ENCODE measurements at places on chromosomes 4 and X. TPM values are rescaled to one million over a fixed set of nuclear protein-coding genes. Genes with fewer than 3 reads are reported as not detected.

- no peak overlapping the region for H3K27ac ChIP-seq
- peaks cover 2% of the 10 kb centered on the region for H3K36me3 ChIP-seq
- no peak overlapping the region for H3K4me3 ChIP-seq
Measured at GRCh38 chrX:133918361-133918771, 67.0 kb downstream of the GPC3 start.

The CSAG1 gene
- not detected for total RNA-seq

- no peak overlapping the region for H3K4me3 ChIP-seq
- no peak for DNase-seq
- no peaks in the 10 kb centered on the region for H3K4me1 ChIP-seq
Measured at GRCh38 chr4:60992037-60992436, 208.1 kb upstream of the ADGRL3 start.

The C4orf51 gene
- not detected for total RNA-seq

DNA sequence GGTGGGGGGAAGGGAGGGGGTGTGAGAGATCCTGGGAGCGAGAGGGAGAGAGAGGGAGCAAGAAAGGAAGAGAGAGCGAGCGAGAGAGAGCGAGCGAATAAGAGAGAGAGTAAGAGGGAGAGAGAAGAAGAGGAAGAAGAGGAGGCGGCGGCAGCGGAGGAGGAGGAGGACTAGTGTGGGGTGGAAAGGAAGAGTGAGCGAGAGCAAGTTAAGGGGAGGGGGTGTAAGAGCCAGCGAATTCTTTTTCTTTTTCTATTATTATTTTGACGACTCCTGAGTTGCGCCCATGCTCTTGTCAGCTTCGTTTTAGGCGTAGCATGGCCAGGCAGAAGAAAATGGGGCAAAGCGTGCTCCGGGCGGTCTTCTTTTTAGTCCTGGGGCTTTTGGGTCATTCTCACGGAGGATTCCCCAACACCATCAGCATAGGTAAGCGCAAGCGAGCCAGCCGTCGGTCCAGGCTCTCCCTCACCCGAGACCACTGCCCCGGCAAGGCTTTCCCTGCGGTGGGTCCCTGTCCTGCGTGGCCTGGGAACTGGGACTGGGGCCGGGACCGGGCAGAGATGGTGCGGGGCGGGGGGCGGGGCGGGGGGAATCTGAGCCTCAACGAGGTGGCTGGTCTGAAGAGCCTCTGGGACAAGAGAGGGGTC is at the start of gene GRIA3:
Gene GRIA3 (plus strand): TSS at position 60 of the 647 bp plus-strand sequence. CDS start 258 bp downstream, at position 318.
- H3K27ac ChIP-seq, result no peak within 1 kb of the TSS
- DNase-seq, result peak; percentile 30
- H3K36me3 ChIP-seq, result no peaks in the 10 kb centered on the region
- H3K4me3 ChIP-seq, result no peak within 1 kb of the TSS

The KLHL8 gene
- 23.1 TPM for total RNA-seq

GRCh38 chr4:69104719-69105275 is 8.5 kb downstream of the UGT2B7 start:
- H3K4me1 ChIP-seq, result no peaks in the 10 kb centered on the region
- H3K36me3 ChIP-seq, result no peaks in the 10 kb centered on the region
- no peak for DNase-seq
- H3K27ac ChIP-seq, result no peak overlapping the region
- H3K27me3 ChIP-seq, result no peaks in the 10 kb centered on the region

The TFE3 gene
- total RNA-seq, result 28.4 TPM

The CXorf65 gene
- not detected for total RNA-seq

The GPC3 gene
- 270 TPM for total RNA-seq

The CYLC1 gene
- total RNA-seq, result not detected

DNA sequence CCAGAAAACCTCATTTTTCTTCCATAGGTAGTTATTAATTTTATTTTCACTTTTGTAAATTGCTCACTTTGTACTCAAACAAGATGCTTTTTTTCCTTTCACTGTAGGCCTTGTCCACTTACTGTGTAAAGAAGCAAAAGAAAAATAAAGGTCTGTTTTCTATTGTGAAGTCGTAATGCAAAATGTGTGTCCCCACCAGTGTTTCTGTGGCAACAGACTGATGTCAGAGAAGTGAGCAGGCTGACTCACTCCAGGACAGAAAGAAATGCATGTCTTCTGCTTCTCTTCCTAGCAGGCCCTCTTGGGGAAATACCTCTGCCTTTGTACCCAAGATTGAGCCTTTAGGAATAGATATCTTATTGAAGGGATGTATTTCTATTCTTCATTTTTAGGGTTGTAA is 30.3 kb downstream of the INPP4B start:
- no peaks in the 10 kb centered on the region for H3K27me3 ChIP-seq
- no peaks in the 10 kb centered on the region for H3K4me1 ChIP-seq
- no peak overlapping the region for H3K27ac ChIP-seq
- no peaks in the 10 kb centered on the region for H3K36me3 ChIP-seq

GRCh38 chr4:113445286-113445685 is 316.3 kb downstream of the CAMK2D start:
- no peak overlapping the region for H3K4me3 ChIP-seq
- peaks cover 17% of the 10 kb centered on the region for H3K4me1 ChIP-seq
- peak overlapping the region; percentile 83 for H3K27ac ChIP-seq
- DNase-seq, result peak; percentile 46
- no peaks in the 10 kb centered on the region for H3K27me3 ChIP-seq

DNA sequence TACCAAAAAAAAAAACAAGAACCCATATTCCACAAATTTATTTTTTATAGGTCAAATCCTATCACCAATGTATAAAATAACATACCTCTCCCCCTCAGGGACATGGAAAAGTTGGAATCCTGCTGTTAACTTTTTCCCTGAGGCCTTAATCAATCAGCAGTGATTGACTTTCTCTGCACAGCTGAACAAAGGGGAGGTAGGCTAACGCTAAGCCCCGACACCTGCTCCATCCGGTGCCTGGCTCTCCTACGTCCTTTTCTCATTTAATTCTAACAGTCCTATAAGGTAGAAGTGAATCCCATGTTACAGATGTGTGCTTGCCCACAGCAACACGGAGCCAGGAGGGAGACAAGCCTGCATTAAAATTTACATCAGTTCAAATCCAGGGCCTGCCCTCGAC is 2.8 kb downstream of the CENPU start:
- H3K36me3 ChIP-seq, result peaks cover 25% of the 10 kb centered on the region
- H3K27me3 ChIP-seq, result no peaks in the 10 kb centered on the region
- H3K27ac ChIP-seq, result no peak overlapping the region

- no peaks in the 10 kb centered on the region for H3K27me3 ChIP-seq
- DNase-seq, result peak; percentile 48
- H3K27ac ChIP-seq, result peak overlapping the region; percentile 46
- H3K4me1 ChIP-seq, result no peaks in the 10 kb centered on the region
- H3K4me3 ChIP-seq, result no peak overlapping the region
- H3K36me3 ChIP-seq, result peaks cover 11% of the 10 kb centered on the region
Measured at GRCh38 chr4:145887241-145887991, 51.2 kb downstream of the ZNF827 start.

DNA sequence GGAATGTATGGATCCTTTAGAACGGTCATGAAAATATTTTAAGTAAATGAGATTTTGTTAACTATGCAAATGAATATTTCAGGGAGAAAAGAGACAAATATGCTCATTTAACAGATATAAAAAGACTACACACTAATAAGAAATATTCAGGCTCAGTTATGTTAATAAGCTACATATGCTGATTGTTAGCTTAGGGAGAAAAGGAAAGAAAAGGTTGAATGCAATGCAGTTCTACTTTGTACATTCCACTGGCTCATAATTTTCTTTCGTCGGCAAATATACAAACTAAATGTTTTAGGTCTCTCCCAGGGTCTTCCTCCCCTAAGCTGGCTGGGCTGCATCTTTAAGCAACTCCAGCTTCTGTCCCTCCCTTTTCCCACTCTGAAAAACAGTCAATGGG is 2.7 kb upstream of the RTL3 start:
- DNase-seq, result no peak
- no peaks in the 10 kb centered on the region for H3K4me1 ChIP-seq
- H3K27me3 ChIP-seq, result no peaks in the 10 kb centered on the region

GRCh38 chr4:1055721-1056590 is 44.5 kb downstream of the FGFRL1 start:
- no peak for DNase-seq
- H3K27ac ChIP-seq, result no peak overlapping the region
- H3K27me3 ChIP-seq, result peaks cover 45% of the 10 kb centered on the region
- H3K36me3 ChIP-seq, result no peaks in the 10 kb centered on the region
- no peak overlapping the region for H3K4me3 ChIP-seq

DNA sequence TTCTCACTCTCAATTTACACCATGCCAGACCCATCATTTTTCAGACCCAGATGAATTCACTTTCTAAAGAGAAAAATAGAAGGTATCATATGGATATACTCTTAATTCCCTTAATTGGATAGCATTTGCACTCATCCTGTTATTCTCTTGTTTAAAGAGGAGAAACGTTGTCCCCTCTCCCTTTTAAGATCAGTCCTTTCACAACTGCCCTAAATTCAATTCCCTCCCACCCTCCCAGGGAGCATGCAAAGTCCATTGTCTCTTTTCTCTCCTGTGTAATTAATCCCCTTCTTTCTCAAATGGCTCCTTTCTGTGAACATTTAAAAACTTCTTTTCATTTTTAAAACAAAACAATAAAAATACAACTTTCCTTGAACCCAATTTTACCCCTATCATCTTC is 124.7 kb upstream of the TLL1 start:
- no peaks in the 10 kb centered on the region for H3K36me3 ChIP-seq
- H3K4me3 ChIP-seq, result no peak overlapping the region
- H3K27ac ChIP-seq, result no peak overlapping the region
- DNase-seq, result no peak

The CXCL8 gene
- total RNA-seq, result 100 TPM

DNA sequence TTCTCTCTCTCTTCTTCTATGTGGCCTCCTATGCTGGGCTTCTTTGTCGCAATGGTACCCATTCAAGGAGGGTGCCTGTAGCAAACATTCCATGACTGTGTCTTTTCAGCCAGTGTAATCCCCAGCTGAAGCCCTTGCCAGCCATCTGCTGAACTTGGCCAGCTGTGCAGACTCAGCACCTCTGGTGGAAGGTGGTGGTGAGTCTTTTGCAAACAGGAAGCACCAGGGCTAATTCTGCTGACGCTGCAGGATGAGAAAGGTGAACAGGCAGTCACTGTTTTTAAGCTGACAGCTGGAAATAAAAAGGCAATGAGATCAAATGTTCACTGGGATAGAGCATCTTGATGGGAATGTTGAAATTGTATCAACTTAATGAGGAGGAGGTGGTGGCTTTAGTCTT is 298.7 kb upstream of the CLNK start:
- peak; percentile 32 for DNase-seq
- H3K27ac ChIP-seq, result no peak overlapping the region
- no peaks in the 10 kb centered on the region for H3K36me3 ChIP-seq
- H3K4me1 ChIP-seq, result peaks cover 3% of the 10 kb centered on the region
- H3K27me3 ChIP-seq, result no peaks in the 10 kb centered on the region
- H3K4me3 ChIP-seq, result no peak overlapping the region

The UGT2B15 gene
- total RNA-seq, result 0.15 TPM

The TSPAN7 gene
- total RNA-seq, result 40.7 TPM

GRCh38 chr4:5660185-5660584 is 48.2 kb downstream of the EVC2 start:
- no peak overlapping the region for H3K27ac ChIP-seq
- no peaks in the 10 kb centered on the region for H3K27me3 ChIP-seq
- peaks cover 26% of the 10 kb centered on the region for H3K36me3 ChIP-seq
- no peak for DNase-seq

DNA sequence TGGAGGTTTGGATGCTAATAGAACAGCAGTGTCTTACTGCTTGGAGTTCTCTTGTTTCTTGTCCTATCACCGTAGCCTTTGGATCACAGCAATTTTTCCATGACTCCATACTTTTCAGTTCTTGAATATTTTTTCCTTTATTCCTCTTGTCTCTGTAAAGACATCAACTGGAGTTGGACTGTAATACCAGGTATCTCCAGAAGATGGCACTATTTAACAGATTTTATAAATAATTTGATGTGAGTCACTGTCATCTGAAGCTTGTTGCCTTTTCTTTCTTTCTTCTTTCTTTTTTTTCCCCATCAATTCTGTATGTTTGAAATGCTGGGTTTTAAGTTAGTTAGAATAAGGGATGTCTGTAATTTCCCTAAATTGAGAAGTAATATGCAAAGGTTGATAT is 24.1 kb downstream of the HPRT1 start:
- no peak overlapping the region for H3K4me3 ChIP-seq
- H3K27ac ChIP-seq, result no peak overlapping the region
- H3K27me3 ChIP-seq, result no peaks in the 10 kb centered on the region
- no peaks in the 10 kb centered on the region for H3K36me3 ChIP-seq
- DNase-seq, result no peak

DNA sequence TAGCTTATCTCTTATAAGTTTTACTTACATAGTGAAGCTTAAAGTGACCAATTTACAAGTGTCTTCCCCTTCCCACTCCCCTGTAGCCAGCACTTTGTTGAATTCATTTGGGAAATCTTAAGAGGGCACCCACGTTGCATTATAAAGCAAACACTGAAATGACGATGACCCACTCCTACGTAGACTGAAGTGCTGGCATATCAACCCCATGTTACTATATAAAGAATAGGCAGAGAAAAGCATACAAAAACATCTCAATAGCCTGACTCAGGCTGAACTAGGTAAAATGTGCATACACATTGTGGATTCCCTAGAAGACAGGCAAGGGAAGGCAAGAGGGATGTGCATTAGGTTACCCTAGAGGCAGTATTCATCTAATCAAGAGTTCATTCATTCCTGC is 313.4 kb downstream of the TENM3 start:
- H3K36me3 ChIP-seq, result no peaks in the 10 kb centered on the region
- H3K27ac ChIP-seq, result no peak overlapping the region
- peaks cover 16% of the 10 kb centered on the region for H3K4me1 ChIP-seq

The MCTS1 gene
- 22.6 TPM for total RNA-seq

The TSPAN5 gene
- total RNA-seq, result 8.8 TPM

DNA sequence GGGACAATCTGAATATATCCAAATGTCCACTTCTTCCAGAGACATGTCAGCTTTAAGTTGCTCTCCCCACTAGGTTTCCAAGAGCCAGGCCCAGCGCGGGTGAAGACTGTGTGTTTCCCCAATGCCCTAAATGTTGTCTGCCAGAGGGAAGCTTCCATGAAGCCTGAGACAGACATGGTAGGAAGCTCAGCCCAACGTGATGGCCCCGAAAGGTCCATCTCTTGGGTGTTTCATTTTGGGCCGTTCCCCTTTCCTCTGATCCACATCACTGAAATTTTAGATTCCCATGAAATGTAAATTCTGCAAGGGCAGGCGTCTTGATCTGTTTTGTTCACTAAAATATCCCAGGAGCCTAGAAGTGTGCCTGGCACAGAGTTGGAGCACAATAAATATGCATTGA is 25.4 kb upstream of the PROM1 start:
- no peak overlapping the region for H3K27ac ChIP-seq
- no peak overlapping the region for H3K4me3 ChIP-seq
- no peaks in the 10 kb centered on the region for H3K27me3 ChIP-seq
- H3K36me3 ChIP-seq, result no peaks in the 10 kb centered on the region

The SMIM10L2A gene
- 2.4 TPM for total RNA-seq

GRCh38 chr4:120616041-120616440 is 306.5 kb downstream of the PRDM5 start:
- H3K27me3 ChIP-seq, result no peaks in the 10 kb centered on the region
- no peak overlapping the region for H3K27ac ChIP-seq

- no peaks in the 10 kb centered on the region for H3K36me3 ChIP-seq
- no peak overlapping the region for H3K27ac ChIP-seq
- no peak overlapping the region for H3K4me3 ChIP-seq
- peak; percentile 23 for DNase-seq
- no peaks in the 10 kb centered on the region for H3K27me3 ChIP-seq
Measured at GRCh38 chr4:168803732-168804131, 206.3 kb downstream of the CBR4 start.

GRCh38 chrX:153735274-153735673 is 10.6 kb downstream of the ABCD1 start:
- no peaks in the 10 kb centered on the region for H3K4me1 ChIP-seq
- no peaks in the 10 kb centered on the region for H3K36me3 ChIP-seq
- DNase-seq, result no peak

The CNGA2 gene
- not detected for total RNA-seq

Measured in lung (tissue), 17 donors.